CD4-positive, alpha-beta T cell treated with Interleukin-17A for 1 hour (primary cell): ENCODE measurements at places on chromosomes 12 and 14.
A peak's percentile ranks its signal among the peaks of the same experiment; 100 is the strongest.

DNA sequence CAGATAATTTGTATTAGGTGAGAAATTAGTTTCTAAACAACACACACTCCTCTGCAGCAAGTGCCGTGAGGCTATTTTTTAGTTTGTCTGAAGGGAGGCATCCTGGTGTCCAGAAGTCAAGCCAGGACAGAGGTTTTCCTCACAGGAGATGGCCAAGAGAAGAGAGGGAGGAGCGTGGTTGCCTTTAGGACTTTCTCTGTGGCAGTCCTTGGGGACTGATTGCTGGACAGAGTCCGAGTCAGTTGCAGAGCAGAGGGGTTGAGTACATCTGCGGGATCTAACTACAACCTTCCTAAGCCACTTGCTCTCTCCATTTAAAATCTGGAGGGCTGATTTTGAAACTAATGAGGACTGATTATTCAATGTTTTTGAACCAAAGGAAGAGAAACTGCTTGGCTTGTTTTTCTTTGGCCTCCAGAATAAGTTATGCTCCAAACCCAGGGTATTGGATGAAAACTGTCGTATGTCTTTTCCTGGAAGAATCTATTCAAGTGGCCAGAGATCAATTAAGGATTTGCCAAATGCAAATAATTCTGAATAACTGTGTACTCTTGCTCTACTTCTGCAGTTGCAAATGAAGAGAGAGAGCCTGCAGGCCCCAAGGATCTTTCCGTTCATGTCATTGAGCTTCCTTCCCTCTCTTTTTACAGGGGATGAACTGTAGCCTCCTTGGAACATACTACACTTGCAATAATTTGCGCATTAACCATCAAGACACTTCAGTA lies 1.2 kb downstream of the SLCO1C1 start:
- DNase-seq: no peak

DNA sequence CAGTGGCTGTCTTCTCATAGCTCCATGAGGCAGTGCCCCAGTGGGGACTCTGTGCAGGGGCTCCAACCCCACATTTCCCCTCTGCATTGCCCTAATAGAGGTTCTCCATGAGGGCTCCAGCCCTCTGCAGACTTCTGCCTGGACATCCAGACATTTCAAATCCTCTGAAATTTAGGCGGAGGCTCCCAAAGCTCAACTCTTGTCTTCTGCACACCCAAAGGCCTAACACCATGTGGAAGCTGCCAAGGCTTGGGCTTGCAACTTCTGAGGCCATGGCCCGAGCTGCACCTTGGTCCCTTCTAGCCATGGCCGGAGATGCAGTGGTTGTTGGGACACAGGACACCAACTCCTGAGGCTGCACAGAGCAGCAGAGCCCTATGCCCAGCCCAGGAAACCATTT lies 20.5 kb upstream of the PPP2R5C start:
- DNase-seq: no peak

- DNase-seq: peak; percentile 58
These were observed 6.0 kb downstream of the FBXW8 start for GRCh38 chr12:116916714-116917114.

DNA sequence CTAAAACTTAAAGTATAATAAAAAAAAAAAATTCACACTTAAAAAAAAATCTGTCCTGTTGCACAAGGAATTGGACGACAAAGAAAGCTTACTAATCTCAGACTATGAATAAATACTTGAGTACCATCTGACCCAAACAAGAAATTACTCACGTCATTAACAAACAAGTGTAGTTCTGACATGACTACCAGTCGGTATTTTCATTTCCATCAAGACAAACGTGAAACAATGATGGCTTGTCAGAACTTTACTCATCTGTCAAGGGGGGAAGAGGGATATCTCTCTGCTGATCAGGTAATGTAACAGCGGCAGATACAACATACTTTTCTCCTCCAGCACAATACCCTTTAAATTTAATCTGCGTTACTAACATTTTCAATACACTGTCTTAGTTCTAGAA lies 78.3 kb downstream of the CDK17 start:
- DNase-seq: no peak
